ENCODE measurements at places on chromosomes 13 and 19.

- no peak for DNase-seq
Observed at GRCh38 chr13:47553329-47553977, 447.6 kb downstream of the SUCLA2 start.

- DNase-seq: no peak
Observed at GRCh38 chr19:11420429-11421370, 1.6 kb upstream of the RGL3 start.

GRCh38 chr13:97124915-97125809 is 97.0 kb upstream of the MBNL2 start:
- DNase-seq: peak; percentile 77

DNA sequence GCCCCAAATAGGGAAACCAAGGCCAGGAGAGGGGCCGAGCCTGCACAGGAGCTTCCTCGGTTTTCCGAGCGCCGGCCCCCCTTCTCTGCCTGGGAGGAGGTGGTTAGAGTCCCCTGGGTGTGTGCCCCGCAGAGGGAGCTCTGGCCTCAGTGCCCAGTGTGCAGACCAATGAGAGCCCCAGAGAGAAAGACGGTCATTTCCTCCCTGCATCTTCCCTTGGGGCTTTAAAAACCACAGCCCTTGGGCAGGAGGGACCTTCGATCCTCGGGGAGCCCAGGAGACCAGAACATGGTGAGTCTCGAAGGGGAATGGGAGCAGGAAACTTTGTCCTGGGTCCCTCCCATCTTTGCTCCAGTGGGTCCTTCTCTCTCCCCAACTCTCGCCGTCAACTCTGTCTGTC is at the start of gene C5AR1:
Gene C5AR1 (plus strand): TSS at position 254 of the 400 bp plus-strand sequence. CDS start 35 bp downstream, at position 289.
- no peak for DNase-seq

DNA sequence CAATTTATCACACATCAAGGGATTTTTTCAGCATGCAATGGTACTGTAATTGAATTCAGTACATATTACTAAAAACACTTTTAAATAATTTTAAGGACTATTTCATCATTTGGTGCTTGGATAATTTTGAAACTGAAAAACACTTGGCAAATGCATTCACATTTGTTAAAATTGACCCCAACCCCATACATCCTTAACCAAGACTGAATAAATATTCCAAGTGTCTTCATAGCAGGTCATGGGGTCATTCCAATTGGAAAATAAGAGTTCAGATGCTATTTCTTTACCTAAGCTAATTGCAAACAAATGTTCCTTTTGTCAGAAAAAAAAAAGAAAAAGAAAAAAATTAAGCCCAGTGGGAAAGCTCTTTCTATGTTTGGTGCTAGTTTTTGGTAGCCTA is 516.4 kb upstream of the SPRY2 start:
- DNase-seq: no peak

DNA sequence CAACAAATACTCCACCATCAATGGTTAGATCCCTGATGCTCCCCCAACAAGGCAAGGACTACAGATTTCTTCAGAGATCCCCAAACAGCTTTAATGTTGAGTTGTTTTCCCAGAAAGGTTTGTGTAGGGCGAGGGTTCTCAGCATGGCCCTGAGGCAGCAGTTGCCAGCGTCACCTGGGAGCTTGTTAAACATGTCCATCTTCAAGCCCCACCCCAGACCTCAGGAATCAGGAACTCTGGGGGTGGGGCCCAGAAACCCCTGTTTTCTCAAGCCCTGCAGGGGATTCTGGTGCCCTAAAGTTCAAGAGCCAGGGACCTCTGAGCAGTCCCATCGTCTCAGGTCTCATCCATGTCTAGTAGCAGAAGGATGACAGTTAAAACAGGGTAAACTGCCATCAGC is 9.6 kb downstream of the EFNB2 start:
- DNase-seq: no peak

- no peak for DNase-seq
Observed at GRCh38 chr13:67130444-67130843, 99.7 kb downstream of the PCDH9 start.

GRCh38 chr19:29510701-29511265 is 15.0 kb upstream of the VSTM2B start:
- no peak for DNase-seq

DNA sequence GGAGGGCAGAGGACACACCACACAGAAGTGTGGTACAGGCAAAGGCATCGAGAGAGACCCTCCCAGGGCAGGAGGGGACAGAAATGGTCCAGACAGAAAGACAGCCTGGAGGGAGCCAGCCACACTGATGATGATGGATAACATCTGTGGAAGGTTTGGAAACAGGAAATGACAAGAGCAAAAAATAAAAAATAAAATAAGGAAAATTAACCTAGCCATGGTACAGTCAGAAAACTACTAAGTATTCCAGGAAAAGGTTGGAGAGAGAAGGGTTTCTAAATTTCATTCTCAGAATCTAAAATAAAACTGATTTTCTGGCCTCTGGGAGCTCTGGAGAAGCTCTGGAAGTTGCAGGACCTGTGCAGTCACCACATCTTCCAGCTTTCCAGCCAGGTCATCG is 115.2 kb upstream of the VSTM2B start:
- no peak for DNase-seq

Measured in BE2C (cell line).